NCI-H1930 (cell line): ENCODE measurements at places on chromosomes 4 and X.

DNA sequence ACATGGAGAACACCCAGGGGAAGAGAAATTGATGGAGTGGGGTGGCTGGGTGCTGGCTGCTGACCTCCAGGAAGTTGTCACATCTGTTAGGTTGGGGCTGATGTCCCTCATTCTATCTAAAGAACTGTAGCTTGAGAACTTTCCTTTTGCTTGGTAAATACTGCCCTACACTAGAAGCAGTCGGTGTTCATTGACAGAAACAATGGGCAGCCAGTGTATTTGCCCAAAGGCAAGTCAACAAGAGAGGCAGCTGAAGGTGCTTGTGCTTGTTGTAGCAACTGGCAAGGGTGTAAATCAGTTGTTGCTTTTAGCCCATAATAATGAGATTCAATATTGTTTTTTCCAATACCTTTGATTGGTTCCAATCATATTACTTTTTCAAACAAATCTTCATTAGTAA, 956 bp downstream of the TMEM154 start:
- DNase-seq = no peak

- no peak for DNase-seq
Measured at GRCh38 chrX:65589304-65589703, 54.7 kb upstream of the LAS1L start.

GRCh38 chr4:102196221-102196620, 149.1 kb downstream of the SLC39A8 start:
- DNase-seq = no peak

DNA sequence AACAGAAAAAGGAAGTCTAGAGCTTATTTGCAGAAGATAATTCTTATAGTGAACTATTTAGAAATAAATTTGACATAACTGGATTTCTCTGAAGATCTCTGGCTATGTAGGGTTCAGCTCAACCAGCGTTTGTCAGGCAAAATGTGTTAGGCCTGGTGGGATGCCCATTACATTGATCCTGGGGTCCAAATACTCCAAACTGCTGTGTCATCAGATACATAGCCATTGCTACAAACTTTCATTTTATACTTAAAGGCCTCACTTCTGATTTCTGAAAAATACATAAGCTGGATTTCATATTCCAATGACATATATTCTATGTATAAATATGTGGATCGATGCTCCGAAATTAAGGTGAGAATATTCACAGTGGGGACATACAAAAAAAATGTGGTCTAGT, 1958.9 kb upstream of the TENM3 start:
- no peak for DNase-seq

DNA sequence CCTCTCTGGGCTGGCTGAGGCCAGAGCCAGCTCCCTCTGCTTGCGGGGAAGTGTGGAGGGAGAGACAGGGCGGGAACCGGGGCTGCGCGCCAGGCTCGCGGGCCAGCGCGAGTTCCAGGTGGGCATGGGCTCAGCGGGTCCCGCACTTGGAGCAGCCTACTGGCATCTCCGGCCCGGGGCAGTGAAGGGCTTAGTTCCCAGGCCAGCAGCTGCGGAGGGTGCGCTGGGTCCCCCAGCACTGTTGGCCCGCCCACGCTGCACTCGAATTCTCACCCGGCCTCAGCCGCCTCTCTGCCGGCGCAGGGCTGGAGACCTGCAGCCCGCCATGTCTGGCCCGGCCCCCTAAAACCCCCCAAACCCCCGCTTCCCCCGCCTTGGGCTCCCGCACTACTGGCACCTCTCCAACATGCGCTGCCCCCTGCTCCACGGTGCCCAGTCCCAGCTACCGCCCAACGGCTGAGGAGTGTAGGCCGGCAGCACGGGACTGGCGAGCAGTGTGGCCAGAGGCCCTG, 33.8 kb upstream of the FAT4 start:
- DNase-seq = no peak

GRCh38 chrX:136214551-136214950, 36.6 kb downstream of the MAP7D3 start:
- no peak for DNase-seq
